GM19239 (cell line): ENCODE measurements at places on chromosomes 7 and 10.

DNA sequence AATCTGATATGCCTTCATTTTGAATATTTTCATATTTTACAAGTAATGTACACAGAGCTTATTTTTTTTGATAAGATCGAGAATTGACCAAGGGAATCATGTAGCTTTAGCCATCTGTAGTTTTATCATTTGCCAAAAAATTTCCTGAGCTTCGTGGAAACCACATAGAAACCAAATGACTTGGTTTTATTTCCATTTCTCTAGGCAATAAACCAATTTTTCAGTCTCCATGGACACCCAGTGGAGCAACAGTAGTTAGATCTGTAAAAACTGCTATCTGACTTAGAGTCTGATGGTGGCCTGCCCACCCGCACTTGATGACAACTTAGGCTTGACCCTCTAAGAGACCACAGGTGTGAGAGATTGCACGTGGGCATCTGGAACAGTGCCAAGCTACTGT, 127.8 kb upstream of the CDK6 start:
- DNase-seq, result no peak

DNA sequence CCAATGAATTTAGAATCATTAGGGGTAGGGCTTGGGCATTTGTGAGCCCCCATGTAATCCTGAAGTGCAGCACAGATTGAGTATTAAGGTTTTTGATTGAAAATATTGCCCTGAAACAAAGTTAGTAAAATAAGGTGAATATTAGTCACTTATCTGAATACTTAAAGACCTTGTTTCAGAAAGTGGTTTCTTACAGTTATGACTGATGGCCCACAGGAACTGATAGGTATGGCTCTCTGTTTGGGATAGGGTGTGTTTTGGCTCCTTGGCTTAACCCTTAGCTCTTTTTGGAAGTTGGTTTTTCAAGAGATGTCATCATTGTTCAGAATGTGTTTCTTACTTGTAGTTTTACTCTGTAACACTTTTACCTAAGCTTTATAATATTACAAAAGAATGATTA, 34.8 kb downstream of the MDFIC start:
- no peak for DNase-seq

DNA sequence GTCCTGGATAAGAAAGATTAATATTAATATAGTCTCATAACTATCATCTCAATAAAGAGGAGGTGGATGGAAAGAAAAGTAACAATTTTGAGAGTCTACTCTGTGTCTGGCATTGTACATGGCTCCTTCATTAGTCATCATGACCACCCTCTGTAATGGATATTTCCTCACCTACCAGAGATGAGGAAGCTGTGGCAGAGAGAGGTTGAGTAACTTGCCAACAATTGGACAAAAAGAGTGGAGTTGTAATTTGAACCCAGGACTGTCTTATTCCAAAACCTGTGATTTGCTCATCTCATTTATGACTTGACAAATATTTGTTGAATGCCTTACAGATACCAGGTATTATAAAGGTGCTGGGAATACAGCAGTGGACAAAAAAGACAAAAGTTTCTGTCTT, 2.1 kb upstream of the IDE start:
- DNase-seq, result no peak

DNA sequence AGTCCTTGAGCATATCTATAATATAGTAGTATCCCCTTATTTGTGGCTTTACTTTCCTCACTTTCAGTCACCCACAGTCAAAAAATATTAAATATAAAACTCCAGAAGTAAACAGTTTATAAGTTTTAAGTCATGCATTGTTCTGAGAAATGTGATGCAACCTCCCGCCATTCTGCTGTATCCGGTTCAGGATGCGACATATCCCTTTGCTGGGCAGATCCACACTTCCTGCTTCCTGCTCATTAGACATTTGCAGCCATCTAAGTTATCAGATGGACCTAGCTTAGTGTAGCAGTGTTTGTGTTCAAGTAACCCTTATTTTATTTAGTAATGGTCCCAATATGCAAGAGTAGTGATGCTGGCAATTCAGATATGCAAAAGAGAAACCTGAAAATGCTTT, 38.9 kb upstream of the BMS1 start:
- no peak for DNase-seq

- no peak for DNase-seq
These were observed 50.6 kb upstream of the AGK start for GRCh38 chr7:141500608-141501007.

GRCh38 chr10:44352316-44353127, 32.4 kb downstream of the CXCL12 start:
- DNase-seq, result no peak

DNA sequence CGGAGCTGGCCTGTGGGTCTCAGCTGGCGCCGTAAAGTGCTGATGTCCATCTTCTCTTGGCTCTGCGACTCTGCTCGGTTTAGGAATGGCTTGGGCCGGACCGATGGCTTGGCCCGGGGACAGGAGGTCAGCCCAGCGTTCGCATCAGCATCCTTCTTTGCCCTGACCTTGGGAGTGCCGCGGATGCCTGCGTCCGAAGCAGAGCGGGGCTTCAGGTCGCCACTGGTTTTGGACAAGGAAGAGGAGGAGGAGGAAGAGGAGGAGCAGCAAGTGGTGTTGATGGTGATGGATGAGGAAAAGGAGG, 109.3 kb downstream of the NEURL1 start:
- DNase-seq, result no peak

GRCh38 chr7:44914992-44915607, 29.8 kb upstream of the PURB start:
- peak; percentile 35 for DNase-seq

- DNase-seq, result no peak
These were observed 58.1 kb downstream of the ITGA8 start for GRCh38 chr10:15661574-15661973.

DNA sequence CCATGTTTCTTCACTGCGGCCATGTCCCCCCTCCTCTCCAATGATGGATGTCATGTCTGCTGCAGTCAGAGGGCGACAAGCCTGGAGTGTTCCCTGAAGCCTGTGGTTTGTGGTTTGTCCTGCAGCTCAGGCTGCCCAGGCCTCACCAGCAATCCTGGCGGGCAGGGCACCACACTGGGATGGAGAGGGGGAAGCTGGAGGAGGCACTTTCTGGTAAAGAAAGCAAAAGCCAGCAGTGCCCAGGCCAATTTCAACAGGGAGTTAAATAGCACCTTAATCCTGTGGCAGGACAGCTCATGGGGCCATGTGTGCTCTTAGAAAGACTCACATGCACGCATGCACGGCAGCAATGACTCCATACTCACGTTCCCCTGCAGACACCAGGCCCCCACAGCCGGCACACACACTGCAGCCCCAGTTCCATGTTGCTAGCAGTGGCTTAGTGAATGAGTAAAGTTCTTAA, 158.3 kb downstream of the EGFR start:
- DNase-seq, result no peak

- DNase-seq, result no peak
These were observed 46.6 kb downstream of the PRKAG2 start for GRCh38 chr7:151830121-151830830.

GRCh38 chr7:39341083-39341482, 225.1 kb upstream of the YAE1 start:
- no peak for DNase-seq

DNA sequence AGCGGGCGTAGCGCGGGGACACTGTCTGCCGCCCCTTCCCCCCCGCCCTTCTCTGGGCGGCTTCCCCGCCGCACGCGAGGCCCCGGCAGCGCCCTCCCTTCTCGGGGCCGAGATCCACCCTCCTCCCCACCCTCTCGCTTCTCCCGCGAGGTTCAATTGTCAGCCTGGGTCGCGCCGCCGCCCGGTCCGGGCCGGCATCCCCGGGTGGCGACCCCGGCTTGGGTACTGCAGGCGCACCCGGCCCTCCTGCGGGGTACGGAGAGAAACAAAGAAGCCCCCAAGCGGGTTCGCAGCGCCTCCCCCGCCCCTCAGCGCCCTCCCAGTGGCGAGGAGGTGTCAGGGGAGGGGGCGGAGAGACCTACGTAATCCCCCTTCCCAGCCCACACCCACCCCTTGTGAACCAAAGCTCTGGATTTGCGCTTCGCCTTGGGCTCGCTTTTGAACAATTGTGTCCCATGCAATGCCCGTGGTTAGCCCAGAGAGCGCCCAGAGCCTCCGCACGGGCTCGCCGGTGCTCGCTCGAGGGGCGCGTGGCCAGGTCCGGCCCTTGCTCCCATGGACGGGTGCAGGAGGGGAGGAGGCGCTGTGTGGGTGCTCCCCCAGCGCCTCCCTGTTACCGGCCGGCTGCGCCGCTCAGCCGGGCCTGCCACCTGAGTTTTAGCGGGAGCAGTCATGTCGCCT, 634 bp downstream of the HECW1 start:
- no peak for DNase-seq

GRCh38 chr10:24259365-24260130, 50.6 kb downstream of the KIAA1217 start:
- DNase-seq, result no peak

DNA sequence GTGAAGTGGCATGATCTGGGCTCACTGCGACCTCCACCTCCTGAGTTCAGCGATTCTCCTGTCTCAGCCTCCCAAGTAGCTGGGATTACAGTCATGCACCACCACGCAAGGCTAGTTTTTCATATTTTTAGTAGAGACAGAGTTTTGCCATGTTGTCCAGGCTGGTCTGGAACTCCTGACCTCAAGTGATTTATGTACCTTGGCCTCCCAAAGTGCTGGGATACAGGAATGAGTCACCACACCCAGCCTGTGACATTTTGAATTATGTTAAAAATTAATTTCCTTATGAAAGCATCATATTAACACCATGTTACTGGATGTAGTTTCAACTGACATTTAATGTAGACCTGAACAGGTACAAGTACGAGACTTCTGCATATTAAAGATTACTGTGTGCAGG, 24.3 kb downstream of the ABCB4 start:
- no peak for DNase-seq

- no peak for DNase-seq
These were observed 33.7 kb downstream of the ANKIB1 start for GRCh38 chr7:92279396-92280031.

GRCh38 chr7:113321201-113321600, 202.8 kb upstream of the SMIM30 start:
- no peak for DNase-seq

DNA sequence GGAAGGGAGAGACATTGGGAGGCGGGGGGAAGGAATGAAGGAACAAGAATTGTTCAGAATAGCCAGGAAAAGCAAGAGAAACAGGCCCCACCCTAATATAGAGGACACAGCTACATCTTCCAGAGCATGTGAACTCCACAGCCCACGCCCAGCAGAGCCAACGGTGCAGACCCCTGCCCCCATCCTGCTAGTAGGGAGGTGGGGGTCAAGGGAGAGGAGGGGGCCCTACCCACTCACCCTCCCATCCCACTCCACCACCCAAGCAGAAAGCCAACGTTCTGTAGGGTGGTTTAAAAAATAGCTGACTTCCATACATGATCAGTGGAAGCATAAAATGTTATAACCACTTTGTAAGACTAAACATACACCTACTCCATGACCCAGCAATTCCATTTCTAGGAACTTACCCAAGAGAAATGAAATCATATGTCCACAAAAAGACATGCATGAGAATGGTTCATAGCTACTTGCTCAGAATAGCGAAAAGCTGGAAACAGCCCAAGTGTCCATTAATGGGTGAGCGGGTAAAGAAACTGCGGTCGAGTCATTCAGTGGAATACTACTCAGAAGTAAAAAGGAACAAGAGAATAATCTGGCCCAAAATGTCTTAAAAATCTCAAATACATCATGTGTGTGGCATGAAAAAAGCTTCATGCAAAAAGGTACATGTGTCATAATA, 31.8 kb downstream of the CTBP2 start:
- no peak for DNase-seq

- no peak for DNase-seq
These were observed 66.0 kb upstream of the DOCK1 start for GRCh38 chr10:126839094-126839761.

GRCh38 chr7:91064938-91065337, 199.3 kb upstream of the FZD1 start:
- no peak for DNase-seq

GRCh38 chr7:101519324-101520023, 109.6 kb downstream of the MYL10 start:
- no peak for DNase-seq

DNA sequence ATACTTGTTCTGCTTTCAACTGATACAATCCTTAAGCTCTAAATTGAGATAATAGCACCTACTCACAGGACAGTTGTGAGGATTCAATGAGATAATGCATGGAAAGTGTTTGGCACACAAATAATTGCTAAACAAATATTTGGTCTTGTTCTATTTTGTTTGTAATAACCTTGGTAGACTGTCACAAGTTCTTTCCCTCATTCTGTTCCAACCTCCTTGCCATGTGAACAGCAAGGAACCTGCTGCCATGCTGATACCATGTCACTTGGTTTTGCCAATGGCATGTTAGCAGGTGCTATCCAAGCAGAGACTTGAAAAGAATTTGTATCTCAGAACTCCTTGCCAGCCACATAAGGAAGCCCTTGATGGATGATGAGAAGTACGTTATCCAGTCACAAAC, 24.8 kb upstream of the TECTB start:
- DNase-seq, result no peak

GRCh38 chr10:79313320-79313719, 33.9 kb upstream of the PPIF start:
- no peak for DNase-seq

DNA sequence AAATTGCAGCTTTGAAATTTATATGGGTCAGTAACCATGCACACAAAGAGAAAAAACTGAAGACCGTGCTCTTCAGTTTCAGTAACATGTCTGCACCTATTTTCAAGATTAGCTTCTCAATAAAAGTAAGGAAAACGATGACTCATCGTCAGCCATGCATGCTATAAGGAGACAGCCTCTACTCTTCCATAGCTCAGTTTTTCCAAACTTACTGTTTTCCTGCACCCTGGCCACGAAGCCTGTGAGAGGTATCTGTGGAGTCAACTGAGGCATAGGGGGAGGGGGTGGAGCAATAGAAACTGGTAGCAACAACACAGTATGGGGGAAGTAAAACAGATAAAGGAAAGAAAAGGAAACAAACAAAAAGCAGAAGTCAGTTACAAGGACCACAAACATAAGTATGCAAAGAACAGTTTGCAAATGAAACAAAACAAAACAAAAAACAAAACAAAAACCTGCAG, 58.0 kb downstream of the PDSS1 start:
- no peak for DNase-seq

- no peak for DNase-seq
These were observed 115.9 kb downstream of the PIP4K2A start for GRCh38 chr10:22598478-22598877.

GRCh38 chr10:103843045-103843444, 12.3 kb downstream of the SH3PXD2A start:
- DNase-seq, result no peak
